ENCODE measurements at places on chromosomes 16 and 17. TPM values are rescaled to one million over a fixed set of nuclear protein-coding genes. Genes with fewer than 3 reads are reported as not detected.

GRCh38 chr16:1561266-1561665, 27.8 kb downstream of the TMEM204 start:
- no peak for DNase-seq

DNA sequence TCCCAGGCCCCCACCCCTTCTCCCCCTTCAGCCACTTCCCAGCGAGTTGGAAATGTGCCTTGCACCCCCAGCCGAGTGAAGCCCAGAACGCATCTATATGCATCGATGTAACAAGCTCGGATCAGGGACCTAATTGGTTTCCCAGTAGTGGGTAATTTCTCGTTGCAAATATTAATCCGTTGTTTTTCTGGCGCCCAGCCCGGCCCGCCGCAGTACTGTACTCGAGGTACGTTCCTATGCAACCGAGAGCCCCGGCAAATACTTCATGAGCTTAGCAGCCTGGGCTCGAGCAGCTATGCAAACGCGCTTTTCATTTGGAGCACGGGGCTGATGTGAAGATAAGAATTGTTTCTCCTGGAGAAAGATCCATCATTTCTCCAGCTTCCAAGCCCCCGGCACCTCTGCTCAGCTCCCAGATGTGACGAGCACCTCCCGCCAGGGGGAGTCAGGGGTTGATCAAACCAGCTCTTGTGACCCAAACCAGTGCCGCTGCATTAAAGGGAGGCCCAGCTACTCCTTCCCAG, 229.8 kb downstream of the KATNIP start:
- DNase-seq = no peak

- DNase-seq = no peak
Measured at GRCh38 chr17:2789700-2790099, 6.5 kb upstream of the RAP1GAP2 start.

GRCh38 chr17:70258465-70258864, 89.1 kb downstream of the KCNJ2 start:
- DNase-seq = no peak

DNA sequence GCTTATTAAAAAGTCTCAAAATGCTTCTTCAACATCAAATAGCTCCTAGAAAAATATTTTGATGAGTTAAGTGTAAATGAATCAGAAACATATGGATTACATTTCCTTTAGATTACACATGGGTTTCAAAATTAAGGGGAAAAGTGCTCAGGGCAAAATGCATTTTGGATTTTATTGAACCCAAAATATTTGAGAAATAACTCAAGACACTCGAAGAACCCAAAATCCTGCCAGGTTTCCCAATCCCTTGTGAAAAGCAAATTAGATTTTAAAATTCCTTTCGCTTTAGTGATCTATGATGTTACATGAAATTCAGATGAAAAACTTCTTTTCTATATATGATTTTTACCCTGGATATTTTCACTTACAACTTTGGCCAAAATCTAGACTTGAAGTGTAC, 847.4 kb upstream of the SOX9 start:
- DNase-seq = no peak

DNA sequence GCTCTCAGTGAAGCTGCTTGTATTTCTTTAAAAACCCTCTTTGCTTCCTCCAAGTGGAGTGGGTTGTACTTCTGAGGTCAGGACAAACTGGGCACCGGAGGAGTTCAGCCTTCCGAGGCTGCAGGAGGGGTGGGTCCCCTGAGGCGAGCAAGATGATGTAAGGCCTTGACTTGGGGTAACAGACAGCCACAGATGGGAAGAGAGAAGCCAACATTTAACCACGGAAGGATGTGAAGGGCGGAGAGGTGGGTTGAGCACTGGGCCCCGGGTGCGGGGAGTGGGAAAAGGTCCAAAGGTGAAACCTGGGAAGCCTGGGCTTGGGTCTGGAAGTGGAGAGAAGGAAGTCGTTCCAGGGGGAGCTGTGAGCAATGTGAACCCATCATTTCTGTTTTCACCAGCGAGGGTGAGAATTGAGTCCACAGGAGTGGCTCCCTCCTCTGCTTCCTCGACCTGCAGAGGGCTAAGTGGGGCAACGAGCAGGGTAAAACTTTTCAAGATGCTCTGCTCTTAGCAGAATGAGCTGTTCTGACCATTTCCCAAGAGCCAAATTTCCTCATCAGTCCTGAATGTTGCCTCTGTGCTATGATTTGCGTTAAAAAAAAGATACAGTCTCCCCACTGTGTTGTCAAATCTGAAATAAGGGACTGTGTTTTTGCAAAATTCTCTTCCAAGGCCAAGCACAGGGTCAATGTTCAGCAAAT, 137.7 kb upstream of the CRHR1 start:
- no peak for DNase-seq

DNA sequence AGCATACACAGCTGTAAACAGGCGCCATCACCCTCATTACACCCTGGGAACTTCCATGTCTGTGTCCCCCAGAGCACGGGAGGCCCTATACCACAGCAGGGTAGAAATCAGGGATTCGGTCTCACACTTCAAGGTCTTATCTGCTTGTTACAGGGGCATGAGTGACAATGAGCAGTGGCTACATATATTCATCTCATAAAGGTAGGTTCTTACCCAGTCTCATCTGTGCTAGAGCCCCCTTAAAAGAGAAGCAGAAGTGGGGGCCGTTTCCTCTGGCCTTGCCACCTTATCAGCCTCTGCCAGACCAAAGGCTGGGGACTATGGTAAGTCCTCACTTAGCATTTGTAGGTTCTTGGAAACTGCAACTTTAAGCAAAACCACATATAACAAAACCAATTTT, 46.5 kb downstream of the IRX5 start:
- DNase-seq = no peak

DNA sequence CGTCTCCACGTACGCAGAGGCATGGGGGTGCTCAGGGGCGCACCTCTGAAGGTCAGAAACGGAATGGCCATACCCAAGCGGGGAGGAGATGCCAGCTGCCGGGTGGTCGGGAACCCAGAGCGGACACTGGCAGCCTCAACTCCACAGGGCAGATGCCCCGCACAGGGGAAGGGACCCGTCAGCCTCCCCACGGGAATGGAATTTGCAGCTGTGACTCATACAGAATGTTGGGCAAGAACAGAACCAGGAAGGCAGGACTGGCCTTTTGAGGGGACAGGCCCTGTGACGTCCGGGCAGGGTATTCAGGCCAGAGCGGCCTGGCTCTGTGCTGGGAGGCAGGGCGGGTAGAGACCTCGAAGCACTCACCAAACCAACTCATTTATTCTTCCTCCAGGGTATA, 7.5 kb downstream of the TK1 start:
- no peak for DNase-seq

DNA sequence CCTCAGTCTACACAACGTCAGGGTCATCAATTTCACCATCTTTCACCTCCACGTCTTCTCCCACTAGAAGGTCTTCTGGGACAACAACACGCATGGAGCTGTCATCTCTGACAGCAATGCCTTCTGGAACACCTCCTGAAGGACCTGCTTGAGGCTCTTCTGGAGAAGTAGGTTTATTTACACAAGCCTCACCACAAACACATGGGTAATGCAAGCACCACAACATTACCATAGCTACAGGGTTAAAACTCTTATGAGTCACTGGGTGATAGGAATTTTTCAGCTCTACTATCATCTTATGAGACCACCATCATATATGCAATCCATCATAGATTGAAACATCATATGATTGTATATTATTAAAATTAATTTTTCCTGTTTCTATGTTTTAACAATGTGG, 215.4 kb downstream of the CHD9NB start:
- no peak for DNase-seq

DNA sequence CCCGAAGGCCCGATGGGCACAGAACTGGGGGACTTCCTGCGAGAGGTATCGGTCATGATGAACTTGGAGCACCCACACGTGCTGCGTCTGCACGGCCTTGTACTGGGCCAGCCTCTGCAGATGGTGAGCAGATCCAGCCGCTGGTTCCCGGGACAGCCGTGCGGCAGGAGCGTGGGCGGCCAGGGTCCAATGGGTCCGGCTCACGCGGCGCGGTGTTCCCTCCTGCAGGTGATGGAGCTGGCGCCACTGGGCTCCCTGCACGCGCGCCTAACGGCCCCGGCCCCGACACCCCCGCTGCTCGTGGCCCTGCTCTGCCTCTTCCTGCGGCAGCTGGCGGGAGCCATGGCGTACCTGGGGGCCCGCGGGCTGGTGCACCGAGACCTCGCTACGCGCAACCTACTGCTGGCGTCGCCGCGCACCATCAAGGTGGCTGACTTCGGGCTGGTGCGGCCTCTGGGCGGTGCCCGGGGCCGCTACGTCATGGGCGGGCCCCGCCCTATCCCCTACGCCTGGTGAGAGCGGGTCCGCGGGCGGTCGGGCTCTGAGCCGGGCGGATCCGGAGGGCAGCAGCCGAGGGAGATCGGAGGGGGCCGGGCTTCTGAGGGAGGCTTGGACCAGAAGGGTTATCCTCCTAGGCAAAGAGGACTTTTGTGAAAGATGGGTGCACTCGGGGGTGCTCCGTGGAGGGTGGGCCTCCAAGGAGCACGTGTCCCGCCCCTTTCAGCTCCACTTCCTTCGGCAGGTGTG, 3.0 kb downstream of the TNK1 start:
- peak; percentile 91 for DNase-seq

- no peak for DNase-seq
Measured at GRCh38 chr17:14396547-14396946, 95.7 kb downstream of the HS3ST3B1 start.

GRCh38 chr17:63984651-63985386, 12.1 kb upstream of the SCN4A start:
- DNase-seq = no peak

DNA sequence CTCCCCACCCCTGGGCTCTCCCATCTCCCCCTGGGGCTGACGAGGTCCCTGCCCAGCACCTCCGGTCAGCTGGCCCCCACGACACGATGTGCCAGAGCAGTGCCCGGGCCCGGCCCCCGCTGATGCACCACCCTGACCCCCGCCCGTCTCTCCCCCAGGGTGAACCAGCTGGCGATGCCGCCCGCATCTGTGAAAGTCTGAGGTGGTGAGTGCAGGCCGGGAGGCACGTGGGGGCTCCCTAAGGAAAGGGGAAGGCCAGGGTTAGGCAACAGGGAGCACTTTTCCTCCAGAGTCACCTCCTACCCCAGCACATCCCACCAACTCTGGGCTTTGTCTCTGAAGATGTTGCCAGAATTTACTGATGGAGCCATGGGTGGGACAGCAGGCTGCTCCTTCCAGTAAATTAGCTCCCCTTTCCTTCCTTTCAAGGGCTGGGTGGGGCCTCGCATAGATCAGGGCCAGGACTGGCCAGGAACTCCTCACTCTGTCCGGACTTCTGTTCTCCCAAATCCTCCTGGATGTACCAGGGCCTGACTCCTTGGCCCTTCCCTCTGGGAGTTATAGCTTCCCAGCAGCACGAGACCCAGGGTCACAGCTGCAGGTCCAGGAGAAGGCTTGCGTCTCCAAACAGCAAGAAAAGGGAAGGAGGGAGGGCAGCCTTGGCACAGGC, 18.3 kb downstream of the MYBBP1A start:
- DNase-seq = no peak

GRCh38 chr16:21277927-21278706, at the start of gene CRYM:
Gene CRYM (minus strand): TSS chr16:21278290. CDS start chr16:21278251, 39 bp downstream.
- DNase-seq = peak; percentile 88

- no peak for DNase-seq
Measured at GRCh38 chr17:33342025-33342424, 48.9 kb upstream of the ASIC2 start.

DNA sequence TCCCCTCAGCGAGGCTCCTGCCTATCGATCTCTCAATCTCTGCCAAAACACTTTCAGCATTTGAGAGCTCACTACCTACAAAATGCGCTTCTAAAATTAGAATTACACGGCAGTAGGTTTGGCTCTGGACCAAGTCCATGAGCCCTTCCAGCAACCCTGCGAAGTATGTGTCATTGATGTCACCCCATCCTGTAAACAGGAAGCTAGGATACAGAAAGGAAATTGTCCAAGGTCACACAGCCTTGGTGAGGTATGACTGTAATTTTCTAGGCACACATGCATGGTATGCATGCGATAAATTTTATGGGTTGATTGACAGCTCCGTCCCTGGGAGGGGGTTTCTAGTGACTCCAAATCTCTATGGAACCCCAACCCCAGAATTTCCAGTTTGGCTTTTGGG, 330.3 kb upstream of the CDH5 start:
- no peak for DNase-seq

GRCh38 chr16:73062743-73063733, 15.1 kb upstream of the ZFHX3 start:
- DNase-seq = no peak

GRCh38 chr17:72204742-72205141, 83.9 kb downstream of the SOX9 start:
- DNase-seq = no peak

DNA sequence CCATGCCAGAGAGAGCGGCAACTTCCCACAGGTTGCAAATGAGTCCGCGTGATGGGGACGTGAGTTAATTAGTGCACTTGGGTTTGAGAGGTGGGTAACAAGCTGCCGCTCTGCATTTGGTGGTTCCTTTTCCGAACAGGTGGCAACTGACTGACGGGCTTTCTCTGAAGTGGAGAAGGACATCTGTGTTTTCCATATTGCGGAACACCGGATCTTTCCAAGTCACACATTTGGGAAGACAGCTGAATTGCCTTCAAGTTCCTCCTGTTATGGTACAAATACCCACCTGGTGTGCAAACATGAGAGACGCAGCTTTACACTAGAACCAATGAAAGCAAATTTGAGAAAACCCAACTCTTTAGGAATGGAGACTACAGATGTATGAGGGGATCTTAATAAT, 451.3 kb upstream of the ZFHX3 start:
- DNase-seq = no peak

DNA sequence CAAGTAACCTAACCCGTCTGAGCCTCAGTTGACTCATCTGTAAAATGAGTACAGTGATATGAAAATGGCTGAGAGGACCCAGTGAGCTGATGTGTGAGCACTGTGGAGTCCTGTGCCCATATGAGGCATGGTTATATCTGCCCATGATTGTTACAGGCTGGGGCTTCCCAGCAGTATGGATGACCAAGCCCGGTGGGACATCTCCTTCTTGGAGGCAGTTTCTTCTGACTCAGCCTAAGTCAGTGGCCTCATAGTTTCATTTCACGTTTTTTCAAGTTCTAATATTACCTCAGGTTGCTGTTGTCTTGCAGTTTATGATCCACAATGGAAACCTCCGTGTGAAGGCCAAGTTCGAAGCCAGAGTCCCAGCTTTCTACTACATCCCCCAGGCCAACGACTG, 4.8 kb downstream of the ADAP2 start:
- DNase-seq = no peak

DNA sequence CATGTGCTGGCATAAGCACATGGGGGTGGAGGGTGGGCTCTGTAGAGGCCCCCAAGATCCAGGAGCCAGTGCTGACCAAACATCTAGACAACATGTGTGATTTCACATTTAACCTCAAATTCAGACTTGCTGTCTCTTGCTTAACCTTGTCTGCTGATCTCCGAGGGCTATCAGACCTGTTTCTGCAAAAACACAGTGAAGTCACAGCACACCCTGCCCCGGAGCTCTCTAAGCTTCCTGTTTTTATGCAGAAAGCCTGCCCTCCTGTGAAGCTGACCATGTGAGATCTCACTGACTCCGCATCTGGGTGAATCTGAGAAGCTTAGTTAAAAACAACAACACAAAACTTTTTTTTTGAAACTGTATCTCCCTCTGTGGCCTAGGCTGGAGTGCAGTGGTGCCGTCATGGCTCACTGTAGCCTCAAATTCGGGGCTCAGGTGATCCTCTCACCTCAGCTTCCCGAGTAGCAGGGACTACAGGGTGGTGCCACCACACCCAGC, 6.6 kb upstream of the DPEP2 start:
- no peak for DNase-seq

The NRN1L gene
- not detected for total RNA-seq

The NPIPA5 gene
- 1.3 TPM for total RNA-seq

The CCL18 gene
- total RNA-seq = not detected

The UNC13D gene
- 1.6 TPM for total RNA-seq

The EME1 gene
- total RNA-seq = 4.7 TPM

The ZFPM1 gene
- 2.8 TPM for total RNA-seq

The CDH16 gene
- total RNA-seq = not detected

The LDHD gene
- total RNA-seq = 1.00 TPM

The NOL11 gene
- total RNA-seq = 53.5 TPM

The KRT12 gene
- total RNA-seq = not detected
